ENCODE measurements at places on chromosomes 6 and 20. TPM values are rescaled to one million over a fixed set of nuclear protein-coding genes. Genes with fewer than 3 reads are reported as not detected.

- DNase-seq: peak; percentile 15
Observed at GRCh38 chr6:18533793-18534192, 146.6 kb downstream of the RNF144B start.

GRCh38 chr20:22524393-22525015 lies 59.9 kb downstream of the FOXA2 start:
- DNase-seq: no peak

TGM3 gene
- 1.1 TPM for polyA plus RNA-seq

SLC24A3 gene
- polyA plus RNA-seq: 4.5 TPM

GRCh38 chr6:113077794-113078193 lies 730.7 kb downstream of the RFPL4B start:
- DNase-seq: no peak

KIAA1755 gene
- 2.8 TPM for polyA plus RNA-seq

- no peak for DNase-seq
Observed at GRCh38 chr6:76124018-76124417, 51.6 kb upstream of the IMPG1 start.

- DNase-seq: no peak
Observed at GRCh38 chr6:4794140-4794707, 18.0 kb downstream of the CDYL start.

DNA sequence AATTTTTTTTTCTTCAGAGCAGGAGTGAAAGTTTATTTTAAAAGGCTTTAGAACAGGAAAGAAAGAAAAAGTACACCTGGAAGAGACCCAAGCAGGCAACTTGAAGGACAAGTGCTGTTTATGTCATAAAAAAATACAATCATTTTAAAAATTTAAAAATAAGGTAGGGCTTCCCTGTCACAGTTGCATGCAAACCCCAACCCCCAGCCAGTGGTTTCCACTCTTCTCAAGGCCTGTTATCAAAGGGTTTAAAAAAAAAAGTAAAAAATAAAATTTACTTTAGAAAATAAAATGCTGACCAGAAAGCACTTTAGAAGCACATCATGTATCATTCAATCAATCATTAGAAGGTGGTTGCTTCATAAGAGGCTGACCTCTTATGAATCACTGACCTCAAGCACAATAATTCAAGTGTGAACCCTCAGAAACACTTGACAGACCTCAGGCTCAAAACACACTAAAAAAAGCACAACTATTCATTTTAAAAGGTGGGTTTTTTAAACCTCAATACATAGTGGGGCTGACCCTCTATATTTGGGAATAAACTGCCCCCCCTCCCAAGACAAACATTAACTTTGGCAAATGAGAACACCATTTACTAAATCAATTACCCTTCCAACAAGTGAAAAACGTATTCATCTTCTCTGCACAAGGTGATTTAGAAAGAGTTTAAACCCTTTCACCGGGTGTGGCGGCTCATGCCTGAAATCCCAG lies 15.6 kb downstream of the ILRUN start:
- DNase-seq: no peak

GRCh38 chr6:163717106-163717764 lies 302.7 kb downstream of the QKI start:
- no peak for DNase-seq

DNA sequence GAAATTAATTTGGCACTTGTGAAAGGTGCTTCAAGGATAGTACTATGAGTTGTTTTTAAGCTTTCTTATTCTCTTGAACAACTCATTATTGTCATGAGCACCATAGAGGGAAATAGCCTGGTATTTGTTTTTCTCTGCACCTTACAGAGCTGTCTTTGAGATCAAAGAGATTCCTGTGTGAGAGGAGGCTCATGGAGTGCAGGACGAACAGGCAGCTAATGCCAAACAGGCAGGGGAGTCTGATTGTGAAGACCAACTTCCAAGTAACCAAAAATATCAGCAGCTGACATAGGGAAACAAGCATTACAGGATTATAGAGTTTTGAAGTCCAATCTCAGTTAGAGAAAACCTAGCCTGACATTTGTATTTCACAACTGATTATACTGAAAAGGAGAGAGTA lies 110.6 kb upstream of the TENT5A start:
- no peak for DNase-seq

DNA sequence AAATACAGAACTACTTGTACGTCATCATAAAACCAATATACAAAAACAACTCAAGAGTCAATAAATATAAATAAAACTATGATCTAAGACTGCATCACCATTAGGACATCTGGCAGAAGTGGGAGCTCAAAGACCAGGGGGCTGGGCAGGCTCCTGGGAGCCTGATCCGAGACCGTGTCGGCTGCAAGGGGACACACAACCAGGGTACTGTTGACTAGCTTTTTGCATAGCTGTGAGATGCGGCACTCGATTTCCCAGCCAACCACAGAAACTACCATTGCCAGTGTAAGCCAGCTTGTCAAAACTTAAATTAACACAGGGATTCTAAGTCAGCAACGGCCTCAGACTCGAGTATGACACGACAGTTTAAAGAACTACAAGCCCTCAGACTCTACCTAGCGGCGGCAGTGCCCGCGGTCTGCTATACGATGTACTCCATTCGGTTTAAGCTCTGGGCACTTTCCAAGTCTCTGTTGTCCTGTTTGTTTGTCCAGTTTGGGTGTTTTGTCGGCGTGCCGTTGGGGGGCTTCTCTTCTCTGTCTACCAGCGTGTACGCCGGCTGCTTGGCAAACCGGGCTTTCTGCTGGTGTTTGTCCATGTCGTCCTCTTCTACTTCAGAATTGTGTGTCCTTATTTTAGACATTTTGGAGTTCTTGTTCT lies 34.6 kb downstream of the JAG1 start:
- DNase-seq: no peak

DNA sequence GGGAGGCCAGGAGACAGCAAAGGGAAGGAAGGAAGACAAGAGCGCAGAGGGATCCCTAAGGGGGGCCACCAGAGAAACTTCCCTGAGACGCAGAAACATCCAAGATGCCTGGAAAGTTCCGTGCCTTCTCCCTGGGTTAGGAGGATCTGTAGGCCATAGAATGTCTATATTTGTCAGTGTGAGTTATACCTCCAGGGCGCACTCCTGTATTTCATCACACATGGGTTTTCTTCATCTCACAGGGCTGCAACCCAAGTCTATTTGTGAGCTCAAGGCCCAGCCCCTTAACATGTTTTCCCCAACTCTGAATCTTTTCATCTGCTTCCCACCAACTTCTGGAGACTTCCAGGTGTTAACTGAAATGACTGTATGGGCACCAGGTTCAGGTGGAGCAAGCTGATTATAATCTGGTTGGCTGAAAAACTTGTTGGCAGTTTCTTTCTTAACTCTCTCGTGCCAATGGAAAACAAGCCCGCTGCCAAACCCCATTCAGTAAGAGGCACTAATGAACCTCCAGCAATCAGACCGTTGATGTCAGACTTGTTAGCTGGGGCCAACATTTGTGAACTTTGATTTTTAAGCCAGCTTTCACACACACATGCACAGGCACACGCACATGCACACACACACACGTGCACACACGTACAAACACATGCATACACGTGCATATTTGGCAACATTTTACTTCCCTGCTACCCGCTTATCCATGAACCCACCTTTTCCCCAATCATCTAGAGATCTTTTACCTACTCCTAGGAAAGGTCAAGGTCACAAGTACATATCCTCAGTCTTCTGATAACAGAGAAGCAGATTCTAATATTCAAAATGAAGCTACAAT lies 247.5 kb upstream of the GMDS start:
- DNase-seq: no peak

- DNase-seq: no peak
Observed at GRCh38 chr20:15411781-15412180, 1074.4 kb upstream of the FLRT3 start.

DNA sequence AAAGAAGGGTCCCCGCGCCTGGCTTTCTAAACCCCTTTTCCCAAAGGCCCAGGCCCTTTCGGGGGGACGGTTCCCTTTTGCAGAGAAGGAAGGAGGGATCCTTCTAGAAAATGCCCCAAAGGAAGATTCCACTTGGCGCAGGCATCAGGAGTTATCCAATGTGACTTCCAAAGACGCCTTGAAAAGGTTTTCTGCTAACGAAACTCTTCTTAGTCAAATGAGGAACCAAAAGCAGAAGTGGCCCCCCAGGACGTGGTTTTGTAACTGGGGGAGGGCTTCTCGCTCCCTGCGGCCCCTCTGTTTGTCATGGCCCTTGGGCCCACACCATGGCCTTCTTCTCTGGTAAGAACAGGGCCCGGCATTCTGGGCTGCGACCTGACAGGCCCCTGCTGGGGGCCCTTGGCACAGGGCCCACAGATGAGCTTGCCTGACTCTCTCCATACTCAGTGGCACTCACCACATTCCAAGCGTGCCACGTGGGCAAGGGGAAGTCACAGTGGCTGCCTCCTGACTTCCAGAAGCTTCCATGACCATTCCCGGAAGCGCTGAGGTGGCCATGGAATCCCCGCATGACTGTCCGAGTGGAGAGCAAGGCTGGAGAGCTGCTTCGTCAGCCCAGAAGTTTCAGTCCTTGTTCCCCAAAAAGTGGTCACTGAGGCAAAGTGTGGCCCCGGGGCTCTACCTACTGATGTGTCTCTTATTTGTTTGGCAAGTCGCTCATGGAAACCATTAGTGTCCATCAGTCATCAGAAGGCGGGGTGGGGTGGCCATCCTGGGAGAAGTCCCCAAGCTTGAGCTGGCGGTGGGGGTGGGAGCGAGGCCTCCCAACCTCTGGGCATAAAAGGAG lies 834 bp upstream of the CTSZ start:
- no peak for DNase-seq

- DNase-seq: no peak
Observed at GRCh38 chr6:87183687-87184086, 28.3 kb downstream of the ZNF292 start.

DNA sequence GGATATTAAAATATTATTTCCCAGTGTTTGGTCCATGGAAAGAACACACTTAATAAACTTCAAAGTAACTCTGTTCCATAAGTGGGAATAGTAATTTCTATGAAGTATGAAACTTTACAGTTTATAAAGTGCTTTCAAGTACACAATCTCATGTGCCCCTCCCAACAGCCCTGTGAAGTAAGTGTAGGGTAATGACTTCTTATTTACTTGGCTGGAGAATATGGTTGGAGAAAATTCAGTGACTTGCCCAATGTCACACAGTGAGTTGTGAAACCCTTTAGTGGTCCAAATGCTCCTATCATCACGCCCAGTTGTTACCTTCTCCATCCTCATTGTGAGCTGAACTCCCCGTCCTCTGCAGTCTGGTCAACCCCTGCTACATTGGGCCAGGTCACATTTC lies 141.2 kb downstream of the PDE7B start:
- DNase-seq: no peak

GRCh38 chr6:33172688-33173534 lies 19.4 kb downstream of the COL11A2 start:
- no peak for DNase-seq

DNA sequence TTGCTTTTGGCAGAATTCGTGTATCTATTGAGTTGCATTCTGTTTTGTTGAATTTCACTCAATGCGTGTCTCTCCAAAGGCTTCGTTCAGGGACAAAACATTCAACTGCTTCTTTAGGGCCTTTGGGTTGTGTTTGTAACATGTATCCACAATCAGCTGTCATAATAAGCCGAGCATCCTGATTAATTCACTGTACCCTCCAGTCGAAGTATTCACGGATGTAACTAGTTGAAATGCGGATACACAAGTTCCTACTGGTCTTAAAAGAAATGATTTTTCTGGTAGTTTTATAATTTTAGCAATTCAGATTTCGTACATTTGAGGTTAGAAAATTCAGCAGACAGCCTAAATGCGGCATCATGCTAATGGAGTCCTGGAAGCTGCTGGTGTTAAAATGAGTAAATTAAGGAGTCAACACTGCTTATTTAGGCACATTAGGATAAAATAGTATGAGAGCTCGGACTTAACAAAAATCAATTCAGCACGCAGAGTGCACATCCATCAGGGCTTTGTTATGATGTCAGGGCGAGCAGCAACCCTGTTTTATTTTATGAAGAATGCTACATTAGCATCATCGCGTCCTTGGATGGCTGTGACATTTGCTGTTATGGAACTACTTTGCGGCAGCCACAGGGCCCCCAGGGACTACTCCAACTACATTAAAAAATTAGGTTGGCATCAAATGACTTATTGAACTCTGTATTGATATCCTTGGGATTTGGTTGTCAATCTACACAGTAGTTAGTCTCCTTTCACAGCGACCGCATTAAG lies 489.3 kb upstream of the FLRT3 start:
- DNase-seq: no peak

PPIL6 gene
- 18.1 TPM for polyA plus RNA-seq

- DNase-seq: peak; percentile 39
Observed at GRCh38 chr20:36812594-36813463, 39.3 kb upstream of the DSN1 start.

GRCh38 chr20:11952639-11953038 lies 34.9 kb downstream of the BTBD3 start:
- peak; percentile 23 for DNase-seq

- no peak for DNase-seq
Observed at GRCh38 chr6:27250277-27251111, 3.0 kb downstream of the PRSS16 start.

DNA sequence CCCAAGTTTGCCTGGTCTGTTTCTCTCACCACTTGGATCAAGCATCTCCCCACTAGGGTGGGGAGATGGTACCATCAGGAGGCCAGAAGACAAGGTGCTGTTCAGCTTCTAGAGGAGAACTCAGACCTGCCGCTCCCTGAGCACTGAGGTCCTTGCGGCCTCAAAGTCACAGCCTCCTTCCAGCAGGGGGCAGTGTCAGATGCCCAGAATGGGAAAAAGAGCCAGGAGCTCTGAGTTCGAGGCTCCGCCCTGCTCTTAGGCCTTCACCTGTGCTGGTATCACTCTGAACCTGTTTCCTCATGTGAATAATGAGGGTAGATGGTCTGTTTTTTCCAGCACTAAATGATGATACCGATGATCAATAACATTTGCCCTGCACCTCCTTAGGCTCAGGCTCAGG lies 68.7 kb downstream of the TOX2 start:
- no peak for DNase-seq

- no peak for DNase-seq
Observed at GRCh38 chr6:99002831-99003230, 55.1 kb upstream of the FBXL4 start.

DNA sequence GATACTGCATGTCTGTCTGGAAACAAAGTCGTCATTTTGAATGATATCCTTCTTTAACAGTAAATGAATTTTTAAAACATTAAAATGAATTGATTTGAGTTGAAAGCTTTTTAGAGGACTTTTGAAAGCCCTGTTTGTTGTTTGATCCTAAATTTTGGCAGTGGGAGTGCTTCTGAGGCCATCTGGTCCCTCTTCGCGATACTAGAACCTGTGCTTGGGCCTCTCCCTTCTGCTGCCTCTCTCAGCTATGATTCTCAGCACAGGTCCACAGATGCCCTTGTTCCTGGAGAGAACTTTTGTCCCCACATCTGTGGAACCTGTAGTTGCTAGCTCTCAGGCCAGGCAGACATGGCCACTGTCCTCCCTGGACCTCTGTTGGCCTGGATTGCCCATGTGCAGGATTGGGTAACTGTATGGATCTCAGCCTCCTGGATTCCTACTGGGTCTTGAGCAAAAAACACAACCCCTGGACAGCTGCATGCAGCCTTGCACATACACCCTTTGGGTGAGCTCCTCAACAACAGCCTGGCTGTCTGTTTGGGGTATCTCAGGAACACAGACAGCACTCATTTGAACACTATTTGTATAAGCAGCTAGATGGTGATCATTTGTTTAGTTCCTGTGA lies 21.9 kb downstream of the UST start:
- no peak for DNase-seq

Data from renal pelvis (tissue), 12 donors.